ENCODE measurements at places on chromosomes 11 and 22.

- DNase-seq: peak; percentile 45
These were observed 777 bp downstream of the TBX10 start for GRCh38 chr11:67638535-67639437.

DNA sequence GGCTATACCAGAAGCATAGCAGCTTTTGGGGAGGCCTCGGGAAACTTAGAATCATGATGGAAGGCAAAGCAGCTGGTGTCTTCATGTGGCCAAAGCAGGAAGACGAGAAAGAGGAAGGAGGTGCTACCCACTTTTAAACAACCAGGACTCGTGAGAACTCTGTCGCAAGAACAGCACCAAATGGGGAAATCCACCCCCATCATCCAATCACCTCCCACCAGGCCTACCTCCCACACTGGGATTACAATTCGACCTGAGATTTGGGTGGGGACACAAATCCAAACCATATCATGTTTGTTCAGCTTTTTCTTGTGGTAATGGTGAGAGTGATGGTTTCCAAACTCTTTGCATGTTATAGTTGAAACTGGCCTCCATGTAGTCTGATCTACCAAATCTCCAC lies 32.5 kb upstream of the OR10D3 start:
- DNase-seq: no peak

- DNase-seq: no peak
These were observed 2.5 kb downstream of the TCN2 start for GRCh38 chr22:30609260-30610185.

DNA sequence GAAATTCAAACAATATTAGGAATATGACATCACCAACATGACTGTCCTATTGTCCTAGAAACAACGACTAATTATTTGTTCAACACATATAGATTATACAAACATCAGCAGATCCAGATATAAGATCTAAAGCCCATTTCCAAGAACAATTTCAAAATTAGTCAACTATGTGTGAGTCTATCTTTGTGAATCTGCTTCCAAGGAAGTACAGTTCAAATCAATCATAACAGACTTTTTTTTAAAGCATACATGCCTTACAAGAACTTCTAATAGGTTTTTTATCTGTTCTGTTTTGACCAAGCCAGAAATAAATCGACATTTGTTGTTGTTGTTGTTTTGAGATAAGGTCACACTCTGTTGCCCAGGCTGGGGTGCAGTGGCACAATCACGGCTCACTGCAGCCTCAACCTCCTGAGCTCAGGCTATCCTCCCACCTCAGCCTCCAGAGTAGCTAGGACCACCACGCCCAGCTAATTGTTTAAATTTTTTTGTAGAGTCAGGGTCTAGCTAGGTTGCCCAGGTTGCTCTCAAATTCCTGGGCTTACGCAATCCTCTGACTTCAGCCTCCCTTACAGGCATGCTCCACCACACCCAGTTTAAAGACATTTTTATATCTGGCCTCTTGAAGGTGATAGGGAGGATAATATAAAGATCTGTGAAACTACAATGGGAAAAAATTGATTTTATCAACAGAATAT lies 54.8 kb downstream of the DENND5A start:
- DNase-seq: no peak

DNA sequence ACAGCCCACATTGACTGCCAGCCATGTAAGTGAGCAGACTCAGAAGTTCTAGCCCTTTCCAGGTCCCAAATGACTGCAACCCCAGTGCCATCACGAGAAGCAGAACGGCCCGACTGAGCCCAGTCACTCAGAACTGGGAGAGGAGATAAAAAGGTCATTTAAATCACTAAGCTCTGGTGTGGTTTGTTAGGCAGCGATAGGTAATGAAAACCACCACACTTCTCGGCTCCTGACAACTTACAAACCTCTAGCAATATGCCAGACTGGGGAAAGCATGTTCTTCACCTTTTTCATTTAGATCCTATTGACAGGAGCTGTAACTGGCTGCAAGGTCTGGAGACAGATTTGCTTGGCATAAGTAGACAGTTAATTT lies 6.7 kb downstream of the SLC15A3 start:
- DNase-seq: no peak

- peak; percentile 61 for DNase-seq
These were observed at the start of gene FXYD6 for GRCh38 chr11:117876341-117877119. Gene FXYD6 (minus strand): TSS chr11:117876658. CDS start chr11:117842776, 33,882 bp downstream.

DNA sequence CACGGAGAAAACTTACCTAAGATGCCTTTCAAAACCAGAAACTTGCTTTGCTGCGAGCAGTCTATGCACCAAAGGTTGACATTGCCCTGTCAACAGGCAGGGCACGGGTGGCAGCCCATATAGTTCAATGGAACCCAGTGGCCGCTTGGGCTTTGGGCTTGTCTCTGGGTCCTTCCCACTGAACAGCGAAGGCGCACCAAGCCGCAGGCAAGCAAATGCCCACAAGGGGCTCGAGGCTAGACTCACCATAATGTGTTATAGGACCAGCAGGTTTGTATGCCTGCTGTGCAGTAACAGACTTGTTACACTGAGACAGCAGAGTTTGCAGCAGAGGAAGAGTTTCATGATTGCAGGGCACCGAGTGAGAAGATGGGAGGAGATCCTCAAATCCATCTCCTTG lies 20.3 kb downstream of the CLDN5 start:
- peak; percentile 49 for DNase-seq

- no peak for DNase-seq
These were observed 9.9 kb downstream of the NARS2 start for GRCh38 chr11:78564490-78565467.

GRCh38 chr11:61855939-61856680 lies 28.0 kb downstream of the FADS2 start:
- no peak for DNase-seq

- peak; percentile 37 for DNase-seq
These were observed 11.5 kb downstream of the KCNC1 start for GRCh38 chr11:17746096-17746495.

Measured in activated effector memory CD4-positive, alpha-beta T cell treated with anti-CD3 and anti-CD28 coated beads, Interleukin-2, amount 50 U/mL, for 16 hours (primary cell).